ENCODE measurements at places on chromosomes 2 and 18.

- no peak for DNase-seq
Observed at GRCh38 chr18:49023271-49023937, 72.6 kb upstream of the SMAD7 start.

- no peak for DNase-seq
Observed at GRCh38 chr2:95006588-95006987, 18.9 kb upstream of the MAL start.

DNA sequence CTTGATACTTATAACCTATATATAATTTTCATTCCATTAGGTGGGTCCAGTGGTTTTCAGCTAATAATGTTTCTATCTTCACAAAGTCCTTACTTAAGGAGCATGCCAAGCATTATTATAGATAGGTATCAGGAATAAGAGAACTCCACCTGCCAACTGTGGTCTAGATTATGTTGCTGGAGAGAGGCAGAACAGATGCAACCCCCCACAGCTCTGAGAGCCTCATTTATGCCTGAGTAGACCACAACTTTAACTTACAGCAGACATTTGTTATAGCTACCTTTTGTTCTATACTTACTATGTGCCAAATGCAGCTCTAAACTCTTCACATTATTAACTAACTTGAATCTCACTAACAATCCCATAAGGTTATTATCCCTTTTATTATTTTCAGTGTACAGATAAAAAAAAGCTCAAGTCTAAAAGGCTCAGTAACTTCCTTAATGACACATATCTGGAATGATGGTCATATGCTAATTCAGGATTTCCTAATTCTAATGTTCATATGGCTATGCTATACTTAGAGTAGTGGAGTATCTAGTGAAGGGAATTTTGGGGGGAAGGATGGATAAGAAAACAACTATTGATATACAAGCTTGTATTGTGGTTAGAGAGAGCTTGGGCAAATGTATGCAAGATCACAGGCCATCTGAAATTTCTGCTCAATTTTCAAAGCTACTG is 119.1 kb upstream of the RND3 start:
- no peak for DNase-seq

DNA sequence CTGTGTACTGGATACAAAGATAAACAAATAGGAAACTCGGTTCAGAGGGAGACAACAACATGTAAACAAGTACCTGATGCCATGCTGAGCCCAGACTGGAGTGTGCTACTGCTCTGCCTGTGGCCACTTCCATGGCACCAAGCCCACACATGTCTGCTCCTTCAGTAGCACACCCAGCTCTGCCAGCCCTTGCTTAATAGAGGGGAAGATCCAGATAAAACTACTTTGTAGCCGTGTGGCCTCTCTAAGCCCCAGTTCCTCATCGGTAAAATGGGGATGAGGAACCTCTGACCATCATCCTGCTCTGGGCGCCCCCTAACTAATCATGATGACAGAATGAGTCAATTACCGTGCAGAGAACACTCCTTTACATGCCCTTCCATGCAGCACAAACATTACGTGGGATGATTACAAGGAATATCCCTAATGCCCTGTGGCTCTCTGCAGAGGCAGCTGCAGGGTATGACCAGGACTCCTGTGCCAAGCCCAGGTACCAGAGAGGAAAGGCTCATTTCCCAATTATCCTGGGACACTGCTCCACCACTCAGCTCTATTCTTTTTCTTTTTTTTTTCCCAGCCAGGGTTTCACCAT is 34.9 kb downstream of the DNMT3A start:
- no peak for DNase-seq

GRCh38 chr2:83757329-83757728 is 701.8 kb downstream of the SUCLG1 start:
- no peak for DNase-seq

- no peak for DNase-seq
Observed at GRCh38 chr18:59022167-59022945, 117.3 kb upstream of the SEC11C start.

DNA sequence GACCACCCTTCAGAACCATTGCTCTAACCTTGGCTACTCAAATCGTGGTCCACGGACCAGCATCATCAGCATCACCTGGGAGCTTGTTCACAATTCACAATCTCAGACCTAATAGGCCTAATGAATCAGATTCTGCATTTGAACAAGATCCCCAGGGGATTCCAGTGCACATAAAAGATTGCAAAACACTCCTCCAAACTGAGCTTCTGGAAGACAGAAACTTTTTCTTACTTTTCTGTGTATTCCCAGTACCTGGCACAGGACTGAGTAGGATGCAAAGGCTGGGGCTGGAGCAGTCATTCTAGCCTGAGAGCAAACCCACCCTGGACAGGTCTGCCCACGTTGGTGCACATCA is 115.1 kb upstream of the COPS8 start:
- no peak for DNase-seq

DNA sequence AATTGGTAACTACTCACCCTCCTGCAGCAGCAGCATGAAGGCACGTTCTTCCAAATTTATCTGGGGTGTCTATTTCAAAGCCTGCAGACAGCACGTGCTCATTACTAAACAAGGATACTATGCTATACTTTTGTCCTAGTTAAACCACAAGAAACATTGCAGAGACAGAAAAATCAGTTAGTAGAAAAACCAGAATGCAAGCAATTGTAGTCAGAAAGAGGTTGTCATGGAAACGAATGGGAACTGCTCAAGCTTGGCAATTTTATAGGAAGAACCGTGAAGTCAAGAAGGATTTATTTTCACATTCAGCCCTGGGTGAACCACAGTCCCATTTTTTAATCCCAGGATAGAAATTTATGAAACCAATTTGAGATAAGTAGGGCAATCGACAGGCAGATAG is 162.2 kb upstream of the PGAP1 start:
- no peak for DNase-seq

DNA sequence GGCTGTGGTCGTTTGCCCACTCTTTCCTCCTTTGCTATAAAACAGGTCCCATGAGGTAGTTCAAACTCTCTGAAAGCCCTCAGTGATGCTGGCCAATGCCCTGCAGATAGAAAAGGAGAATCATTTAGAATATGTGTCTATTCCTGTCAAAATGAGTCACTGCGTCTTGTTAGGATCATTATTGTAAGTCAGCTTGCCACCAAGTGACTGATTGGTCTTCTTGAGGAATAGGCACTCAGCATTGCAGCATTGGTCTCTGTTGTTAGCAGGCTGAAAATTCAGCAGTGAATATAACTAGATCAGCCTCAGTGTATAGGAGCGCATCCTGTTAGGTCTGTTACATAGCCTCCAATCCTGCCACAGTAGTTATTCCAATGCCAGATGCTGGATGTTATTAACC is 28.9 kb downstream of the PRKRA start:
- no peak for DNase-seq

GRCh38 chr2:53114582-53114981 is 653.0 kb upstream of the CHAC2 start:
- no peak for DNase-seq

GRCh38 chr2:130813722-130814121 is 23.0 kb upstream of the ARHGEF4 start:
- no peak for DNase-seq

DNA sequence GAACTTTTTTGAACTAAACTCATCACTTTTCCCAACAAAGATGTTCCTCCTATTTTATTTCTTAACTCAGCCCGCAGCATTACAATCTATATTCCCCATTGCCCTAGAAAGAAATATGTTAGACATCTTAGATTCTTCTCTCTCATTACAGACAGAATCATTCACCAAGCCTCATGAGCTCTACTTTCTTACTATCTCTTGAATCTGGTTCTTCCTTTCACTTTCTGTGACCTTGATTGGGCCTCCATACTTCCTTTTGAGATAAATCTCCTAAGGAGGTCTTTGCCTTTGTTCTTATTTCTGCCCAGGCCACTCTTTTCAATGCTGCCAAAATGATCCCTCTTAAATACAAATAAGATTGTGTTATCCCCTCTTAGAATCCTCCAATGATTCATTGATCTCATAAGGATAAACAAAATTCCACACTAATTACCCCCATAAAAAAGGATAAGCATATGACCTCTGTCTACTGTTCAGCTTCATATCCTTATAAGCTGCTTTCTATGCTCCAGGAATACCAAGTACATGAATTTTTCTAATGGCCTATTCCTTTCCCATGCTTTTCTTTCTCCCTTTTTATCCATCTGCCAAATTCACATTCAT is 400.0 kb downstream of the ARHGAP15 start:
- no peak for DNase-seq

DNA sequence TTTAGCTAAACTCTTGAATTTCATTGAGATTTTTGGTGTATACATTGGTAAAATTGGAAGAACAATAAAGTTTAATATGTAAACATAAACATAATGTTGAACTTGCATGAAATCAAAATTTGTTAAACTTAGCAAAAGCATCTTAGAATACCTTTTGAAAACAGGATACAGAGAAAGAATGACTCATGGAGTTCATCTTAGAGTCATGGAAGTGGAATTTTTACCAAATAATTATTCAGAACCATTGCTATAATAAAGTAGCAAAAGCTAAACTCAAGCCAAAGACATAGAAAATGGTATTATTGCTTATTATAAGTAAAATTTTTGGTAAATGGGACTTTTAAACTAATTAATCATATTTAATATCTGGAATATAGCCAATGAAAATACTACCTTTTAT is 841.6 kb upstream of the SLC39A10 start:
- DNase-seq: no peak

- no peak for DNase-seq
Observed at GRCh38 chr2:225735844-225736243, 336.3 kb downstream of the NYAP2 start.

DNA sequence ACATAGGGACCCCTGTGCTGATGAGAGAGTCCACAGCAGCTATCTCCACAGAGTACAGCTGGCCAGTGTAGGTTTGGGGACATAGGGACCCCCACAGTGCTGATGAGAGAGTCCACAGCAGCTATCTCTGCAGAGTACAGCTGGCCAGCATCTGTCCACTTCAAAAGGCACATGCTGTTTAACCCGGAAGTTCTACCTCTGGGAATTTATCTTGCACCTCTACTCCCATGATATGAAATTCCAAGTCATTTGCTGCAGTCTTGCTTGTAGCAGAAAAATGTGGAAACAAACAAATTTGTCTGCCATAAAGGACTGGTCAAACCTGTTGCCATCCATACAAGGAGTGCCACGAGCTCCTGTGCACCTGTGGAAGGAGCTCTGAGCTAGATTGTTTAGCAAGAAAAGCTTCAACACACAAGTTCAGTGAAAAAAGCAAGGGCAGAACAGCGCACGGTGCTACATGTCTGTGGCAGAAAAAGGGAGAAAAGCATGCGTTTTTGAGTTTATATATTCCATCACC is 33.1 kb downstream of the LRRFIP1 start:
- DNase-seq: no peak

DNA sequence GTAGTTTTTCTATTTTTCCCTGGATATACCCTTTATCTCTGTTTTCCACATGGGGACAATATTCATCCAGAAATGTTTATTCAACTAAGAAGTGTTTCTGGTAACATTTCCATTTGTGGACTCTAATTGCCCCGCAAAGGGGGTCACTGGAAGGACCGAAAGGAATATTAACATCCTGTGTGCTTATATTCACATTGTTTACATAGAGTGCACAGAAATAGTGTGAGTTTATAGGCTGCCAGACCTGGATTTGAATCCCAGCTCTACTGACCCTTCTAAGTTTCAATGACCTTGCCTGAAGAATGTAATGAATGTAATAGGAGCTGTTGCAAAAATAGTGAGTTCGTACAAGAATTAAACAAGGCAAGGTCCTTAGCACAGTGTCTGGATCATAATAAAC is 152.9 kb upstream of the NCKAP5 start:
- no peak for DNase-seq

GRCh38 chr2:111024496-111024895 is 96.2 kb upstream of the BCL2L11 start:
- no peak for DNase-seq

DNA sequence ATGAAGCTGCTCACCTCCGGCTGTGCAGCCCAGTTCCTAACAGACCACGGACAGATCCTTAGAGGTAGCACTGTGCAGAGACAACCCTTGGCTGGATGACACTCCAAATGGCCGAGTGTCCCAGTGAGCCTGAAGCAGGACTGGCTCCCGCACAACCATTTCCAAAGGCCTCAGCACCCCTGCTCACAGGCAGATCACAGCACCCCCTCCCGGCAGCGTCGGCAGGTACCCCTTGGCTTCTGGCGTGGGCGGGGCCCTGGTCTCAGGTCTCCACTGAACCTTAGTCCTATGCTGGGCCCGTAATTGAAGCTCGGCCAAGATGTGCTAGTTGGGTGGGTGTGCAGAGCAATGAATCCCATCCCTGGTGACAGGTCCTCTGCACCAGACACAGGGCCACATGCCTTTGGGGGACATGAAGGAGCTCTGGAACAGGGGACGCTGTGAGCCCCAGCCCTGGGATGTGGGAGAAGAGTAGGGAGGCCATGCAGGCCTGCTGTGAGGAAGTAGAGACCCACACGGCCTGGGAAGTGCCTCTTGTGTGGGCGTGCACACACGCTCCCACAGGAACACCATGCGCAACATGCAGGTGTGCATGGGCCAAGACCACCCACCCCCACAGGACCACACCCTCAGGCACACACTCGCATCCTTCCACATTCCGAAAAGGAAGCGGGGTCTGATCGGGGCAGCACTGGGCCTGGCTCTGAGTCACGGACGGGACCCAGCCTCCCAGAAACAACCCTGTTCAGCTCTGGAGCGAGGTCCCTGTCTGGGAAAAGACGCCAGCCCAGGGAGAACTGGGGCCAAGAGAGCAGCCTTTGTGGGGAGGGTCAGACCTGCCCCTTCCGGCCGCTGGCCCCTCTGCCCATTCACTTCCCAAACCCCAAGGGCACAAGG is 2.8 kb downstream of the DUSP2 start:
- DNase-seq: peak; percentile 79

- no peak for DNase-seq
Observed at GRCh38 chr2:15579641-15580040, 12.0 kb upstream of the DDX1 start.

- DNase-seq: no peak
Observed at GRCh38 chr2:46125798-46126197, 171.4 kb upstream of the EPAS1 start.

DNA sequence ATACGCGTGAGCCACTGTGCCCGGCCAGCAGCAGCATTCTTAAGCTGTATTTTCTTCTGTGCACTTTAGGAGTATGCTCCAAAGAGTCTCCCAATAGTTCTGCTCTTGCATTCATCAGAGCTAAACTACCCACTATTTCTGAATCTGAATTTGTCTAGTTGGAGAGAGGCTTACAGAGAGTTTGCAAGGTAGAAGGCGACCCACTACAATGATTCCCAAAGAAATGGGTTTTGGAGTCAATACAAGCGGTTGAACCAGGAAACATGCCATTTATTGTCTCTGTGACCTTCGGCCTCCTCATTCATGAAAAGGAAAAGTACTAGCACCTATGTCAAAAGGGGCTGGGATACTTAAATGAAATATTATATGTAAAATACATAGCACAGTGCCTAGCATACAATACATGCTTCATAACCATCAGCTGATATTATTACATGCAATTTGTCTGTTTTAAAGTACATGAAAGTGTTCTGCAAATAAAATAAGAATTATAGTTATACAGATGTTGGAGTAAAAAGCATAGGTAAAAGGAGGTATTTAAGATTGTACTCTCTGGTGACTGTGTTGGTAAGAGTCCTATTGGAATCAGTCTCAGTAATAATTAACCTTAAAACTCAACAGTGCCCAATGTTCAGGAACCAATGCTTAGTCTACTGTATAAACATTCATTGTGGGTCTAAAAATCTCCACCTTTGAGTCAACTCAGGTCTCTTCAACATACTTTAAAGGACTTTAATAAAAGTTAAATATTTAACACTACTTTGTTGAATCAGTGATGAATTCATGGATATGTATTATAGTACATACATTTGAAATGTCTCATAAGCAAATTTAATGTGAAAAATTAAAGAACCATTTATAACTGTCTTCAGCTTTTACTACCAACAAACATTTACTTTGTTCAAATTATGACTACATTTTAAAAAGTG is 89.8 kb upstream of the GRB14 start:
- DNase-seq: no peak
